ENCODE measurements at places on chromosomes 7 and 10.

- no peak for DNase-seq
Observed at GRCh38 chr7:29296421-29296820, 101.8 kb downstream of the CHN2 start.

GRCh38 chr7:43942997-43943396 is 16.8 kb downstream of the UBE2D4 start:
- DNase-seq, result no peak

DNA sequence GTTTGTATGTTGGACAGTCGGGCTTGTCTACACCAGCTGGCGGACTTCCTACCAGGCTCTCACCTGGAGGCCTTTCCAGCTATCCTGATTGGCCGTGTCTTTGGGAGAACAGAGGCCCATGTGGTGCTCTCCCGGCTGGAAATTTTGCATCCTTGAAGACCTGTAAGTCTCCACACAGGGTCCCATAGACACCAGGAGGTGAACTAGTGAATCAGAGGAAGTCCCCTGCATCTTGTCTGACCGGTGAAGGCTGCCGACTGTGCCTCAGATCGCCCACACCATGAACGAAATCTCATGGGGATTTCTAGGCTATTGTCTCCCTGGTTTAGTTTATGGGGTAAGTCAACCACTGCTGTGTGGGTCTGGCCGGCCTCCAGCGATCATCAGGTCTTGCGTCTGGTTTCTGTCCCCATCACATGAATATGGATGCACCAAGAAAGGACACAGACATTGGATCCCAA is 108.4 kb upstream of the LYZL2 start:
- no peak for DNase-seq

GRCh38 chr10:132439424-132440163 is 42.6 kb downstream of the PWWP2B start:
- no peak for DNase-seq

GRCh38 chr10:35501923-35502322 is 103.2 kb upstream of the GJD4 start:
- no peak for DNase-seq

GRCh38 chr10:56844978-56845529 is 484.0 kb upstream of the ZWINT start:
- DNase-seq, result no peak

DNA sequence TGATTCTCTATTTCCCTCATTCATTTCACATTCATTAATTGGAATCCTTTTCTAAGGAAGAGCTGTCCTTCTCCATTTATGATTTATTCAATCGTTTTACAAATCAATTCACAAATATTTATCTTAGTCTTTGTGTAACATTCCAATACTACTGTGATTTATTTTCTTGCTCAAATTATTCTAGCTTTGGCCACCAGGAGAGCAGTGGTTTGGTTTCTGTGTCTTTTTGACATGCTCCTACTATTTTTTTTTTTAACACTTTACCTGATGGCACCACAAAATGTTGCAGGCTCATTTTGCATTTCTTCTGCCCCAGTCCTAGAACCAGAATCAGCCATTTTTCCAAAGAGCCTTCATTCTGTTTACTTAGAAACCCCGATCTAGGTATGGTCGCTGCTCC is 13.3 kb upstream of the RBM33 start:
- DNase-seq, result no peak

DNA sequence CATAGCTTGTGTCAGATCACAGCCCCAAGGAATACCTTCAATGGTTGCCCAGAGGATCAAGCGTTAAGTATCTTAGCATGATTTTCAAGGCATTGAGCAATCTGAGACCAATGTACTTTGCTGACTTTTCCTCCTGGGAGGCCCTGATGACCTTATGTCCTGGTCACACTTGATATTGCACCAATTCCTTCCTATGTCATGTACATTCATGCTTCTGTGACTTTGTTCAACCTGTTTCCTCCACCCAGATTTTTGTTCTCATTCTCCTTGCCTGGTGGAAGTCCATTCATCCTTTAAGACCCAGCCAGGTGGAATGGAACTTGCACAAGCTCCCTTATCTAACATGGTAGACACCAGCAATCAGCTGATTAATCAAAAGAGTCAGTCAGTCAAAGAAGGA is 160.8 kb downstream of the PFKFB3 start:
- DNase-seq, result no peak

- no peak for DNase-seq
Observed at GRCh38 chr7:50978633-50979215, 196.0 kb upstream of the GRB10 start.

GRCh38 chr10:44769450-44769849 is 141.7 kb upstream of the TMEM72 start:
- DNase-seq, result no peak

GRCh38 chr10:22705527-22705926 is 8.9 kb downstream of the PIP4K2A start:
- DNase-seq, result no peak

- no peak for DNase-seq
Observed at GRCh38 chr10:18713077-18713476, 53.8 kb downstream of the ARL5B start.

DNA sequence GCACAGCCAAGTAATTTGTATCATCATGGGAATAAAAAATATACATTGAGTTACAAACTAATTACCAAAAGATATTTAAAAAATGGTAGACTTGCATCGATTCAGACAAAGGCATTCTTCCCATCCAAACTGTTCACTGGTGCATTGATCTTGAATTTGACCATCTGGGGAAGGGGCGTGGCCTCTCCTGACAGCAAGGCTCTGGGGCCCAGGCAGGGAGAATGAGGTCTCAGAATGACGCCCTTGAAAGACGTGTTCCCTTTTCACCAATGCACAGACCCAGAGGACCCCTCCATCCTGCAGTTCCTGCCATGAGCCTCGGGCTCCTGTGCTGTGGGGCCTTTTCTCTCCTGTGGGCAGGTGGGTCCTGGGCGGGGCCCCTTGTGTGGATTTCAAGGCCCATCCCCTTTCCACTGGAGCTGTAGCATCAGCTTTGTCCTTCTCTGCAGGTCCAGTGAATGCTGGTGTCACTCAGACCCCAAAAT is 91.1 kb upstream of the PRSS58 start:
- DNase-seq, result no peak

DNA sequence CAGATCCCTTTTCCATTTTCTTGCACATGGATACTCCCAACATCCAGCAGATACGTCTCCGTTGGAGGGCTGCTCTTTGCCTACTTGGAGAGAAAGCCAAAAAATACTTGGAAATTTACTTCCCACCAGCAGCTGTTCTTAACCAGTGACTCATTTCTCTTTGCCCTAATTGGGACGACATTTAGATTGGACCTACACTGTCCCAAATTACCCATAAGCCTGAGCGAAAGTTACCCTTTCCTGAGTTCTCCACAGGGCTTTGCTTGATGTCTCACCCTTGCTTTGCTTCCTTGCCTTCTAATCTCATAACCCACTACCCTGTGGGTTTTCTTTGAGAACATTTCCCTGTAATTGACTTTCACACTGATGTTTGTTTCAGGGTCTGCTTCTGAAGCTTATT is 48.1 kb downstream of the SAMD8 start:
- no peak for DNase-seq
